ENCODE measurements at places on chromosomes 3 and 15.

- no peak for DNase-seq
These were observed 39.4 kb upstream of the SMAD3 start for GRCh38 chr15:67025719-67026609.

DNA sequence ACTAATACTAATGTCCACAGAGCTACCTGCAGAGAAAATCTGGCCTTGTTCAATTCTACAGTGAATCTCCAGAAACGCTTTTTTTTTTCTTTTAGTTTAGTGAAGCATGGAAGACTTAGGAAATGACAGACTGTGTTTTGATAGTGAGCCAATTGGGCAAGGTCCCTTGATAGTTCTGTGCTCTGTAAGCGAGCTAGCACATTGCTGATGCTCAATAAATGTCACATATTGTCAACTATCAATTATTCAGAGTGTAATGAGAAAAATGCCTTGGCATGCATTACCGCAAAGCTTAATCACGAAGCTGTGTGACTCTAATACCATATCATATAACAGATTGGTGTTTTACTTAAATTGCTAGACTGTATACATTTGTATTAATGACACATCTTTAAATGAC is 5.2 kb upstream of the C3orf85 start:
- no peak for DNase-seq

DNA sequence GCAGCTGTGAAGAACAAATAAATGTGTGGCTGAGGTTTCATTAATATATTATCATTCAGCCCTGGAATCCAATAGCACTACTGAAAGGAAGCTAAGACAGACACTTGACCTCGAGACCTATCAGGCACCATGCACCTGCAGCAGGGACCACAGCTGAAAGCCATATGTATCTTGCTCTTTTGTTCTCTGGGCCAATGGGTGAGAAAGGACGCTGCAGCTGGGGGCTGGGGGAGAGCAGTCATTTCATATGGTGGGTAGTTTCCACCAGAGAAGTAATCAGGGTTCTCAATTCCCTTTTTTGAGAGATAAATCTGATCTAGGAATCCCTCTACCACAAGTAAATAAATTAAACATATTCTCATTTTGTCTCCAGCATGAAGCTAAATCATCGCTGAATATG is 225.6 kb upstream of the STRIT1 start:
- DNase-seq: no peak

GRCh38 chr15:82571722-82572222 is 31.5 kb upstream of the RPS17 start:
- peak; percentile 27 for DNase-seq

DNA sequence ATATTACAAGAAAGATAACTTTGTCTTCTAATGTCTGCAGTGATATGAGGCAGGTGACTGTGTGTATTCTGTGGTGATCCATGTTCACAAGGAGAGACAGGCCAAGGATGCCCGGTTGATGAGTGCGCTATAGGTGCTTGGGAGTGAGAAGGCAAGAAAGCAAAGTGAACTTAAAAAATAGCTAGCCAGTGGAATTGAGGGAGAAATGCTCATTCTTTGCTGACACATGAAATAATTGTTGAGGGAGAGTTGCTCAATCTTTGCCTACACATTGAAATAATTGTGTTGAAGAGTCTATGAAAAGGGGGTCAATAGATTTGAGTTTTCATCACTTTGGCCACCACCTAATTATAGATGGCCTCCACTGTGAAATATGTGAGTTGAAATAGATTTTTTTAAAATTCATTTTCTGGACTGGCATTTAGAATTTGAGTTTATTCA is 156.3 kb downstream of the LPP start:
- no peak for DNase-seq

DNA sequence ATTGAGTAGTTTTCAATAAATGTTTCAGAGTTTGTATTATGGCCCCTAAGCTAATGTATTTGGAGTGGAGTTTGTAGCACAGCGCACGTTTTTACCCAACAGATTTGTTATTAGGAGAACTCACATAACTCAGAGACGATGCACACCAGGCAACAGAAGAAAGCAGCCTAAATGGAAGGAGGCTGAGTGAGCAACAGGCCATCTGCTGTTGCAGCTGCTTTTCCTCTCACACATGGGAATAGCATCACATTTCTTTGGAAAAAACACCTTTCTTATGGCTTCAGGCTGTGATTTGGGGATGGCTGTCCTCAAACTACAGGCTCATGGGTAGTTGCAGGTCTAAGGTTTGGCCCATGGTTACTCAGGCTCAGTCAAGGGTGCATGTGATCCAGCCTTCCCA is 469.3 kb upstream of the MCTP2 start:
- no peak for DNase-seq

DNA sequence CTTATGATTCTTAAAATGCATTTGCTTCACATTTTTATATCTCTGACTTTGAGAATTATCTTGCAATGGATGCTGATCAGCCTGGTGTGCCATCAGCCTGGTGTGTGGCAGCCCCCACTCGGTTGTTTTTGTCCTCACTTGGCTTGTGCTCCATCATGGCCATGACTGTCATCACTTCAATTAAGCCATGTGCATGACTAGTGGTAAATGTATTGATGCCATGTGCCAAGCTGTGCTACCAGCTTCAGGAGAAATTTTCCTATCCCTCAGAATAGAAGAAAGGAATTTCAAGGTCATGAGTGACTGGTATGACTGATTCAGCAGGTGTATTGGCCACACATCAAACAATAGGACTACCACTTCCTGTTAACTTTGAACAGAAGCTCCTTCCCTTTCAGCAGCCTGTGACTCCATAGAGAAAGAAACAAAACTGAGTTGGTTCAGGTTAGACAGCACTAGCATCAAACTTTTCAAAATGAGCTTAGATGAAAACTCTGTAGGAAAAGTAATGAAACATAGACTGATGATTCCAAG is 251.7 kb downstream of the GRM7 start:
- no peak for DNase-seq

- DNase-seq: no peak
These were observed 211.4 kb downstream of the NR1D2 start for GRCh38 chr3:24156466-24156865.

- no peak for DNase-seq
These were observed 615.6 kb upstream of the DPPA4 start for GRCh38 chr3:109952924-109953323.

DNA sequence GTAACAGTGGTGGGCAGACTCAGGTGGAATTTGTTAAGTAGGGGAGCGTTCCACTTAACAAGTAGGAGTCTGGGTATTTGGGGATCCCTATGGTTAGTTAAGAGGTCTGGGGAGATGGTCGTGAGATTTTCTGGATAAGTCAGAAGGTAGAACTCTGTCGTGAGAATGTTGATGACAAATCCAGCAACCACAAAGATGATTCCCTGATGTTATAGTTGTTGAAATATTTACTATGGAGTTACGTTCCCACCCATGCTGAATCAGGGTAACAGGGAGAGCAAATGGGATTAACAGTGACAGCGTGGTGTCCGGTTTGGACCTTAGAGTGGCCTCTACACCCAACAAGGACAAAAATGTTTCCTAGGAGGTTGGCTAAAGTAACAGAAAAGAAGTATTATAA is 110.8 kb downstream of the MFSD1 start:
- DNase-seq: no peak

DNA sequence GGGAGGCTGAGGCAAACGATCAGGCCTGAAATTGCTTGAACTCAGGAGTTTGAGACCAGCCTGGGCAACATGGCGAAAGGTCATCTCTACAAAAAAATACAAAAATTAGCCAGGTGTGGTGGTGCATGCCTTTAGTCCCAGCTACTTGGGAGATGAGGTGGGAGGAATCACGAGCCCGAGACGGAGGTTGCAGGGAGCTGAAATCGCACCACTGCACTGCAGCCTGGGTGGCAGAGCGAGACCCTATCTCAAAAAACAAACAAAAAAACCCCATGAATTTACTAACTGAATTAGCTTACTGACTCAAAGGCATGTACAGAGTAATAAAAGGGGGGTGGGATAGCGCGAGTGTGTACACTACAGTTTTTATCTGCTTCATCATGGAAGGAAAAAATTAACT is 19.3 kb downstream of the ARF4 start:
- no peak for DNase-seq

GRCh38 chr3:192914848-192915247 is 2.8 kb downstream of the MB21D2 start:
- no peak for DNase-seq

DNA sequence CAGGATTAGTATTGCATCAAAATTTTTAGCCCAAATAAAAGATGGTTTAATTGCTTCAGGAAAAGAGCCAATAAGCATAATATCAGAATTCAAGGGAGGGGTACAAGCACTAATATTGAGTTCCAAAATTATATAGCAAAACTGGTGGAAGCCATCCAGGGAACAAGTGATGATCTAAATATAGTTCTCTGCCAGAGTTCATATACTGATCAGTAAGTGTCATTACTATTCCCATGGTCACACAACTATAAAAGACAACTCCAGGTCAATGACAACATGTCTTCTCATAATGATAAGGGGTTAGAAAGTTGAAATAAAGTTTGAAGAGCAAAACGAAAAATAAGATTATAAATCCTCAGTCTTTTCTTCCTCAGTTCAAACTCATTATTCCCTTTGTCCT is 57.4 kb downstream of the ZNF280D start:
- DNase-seq: no peak

- no peak for DNase-seq
These were observed 56.6 kb upstream of the PLXND1 start for GRCh38 chr3:129663045-129663446.

DNA sequence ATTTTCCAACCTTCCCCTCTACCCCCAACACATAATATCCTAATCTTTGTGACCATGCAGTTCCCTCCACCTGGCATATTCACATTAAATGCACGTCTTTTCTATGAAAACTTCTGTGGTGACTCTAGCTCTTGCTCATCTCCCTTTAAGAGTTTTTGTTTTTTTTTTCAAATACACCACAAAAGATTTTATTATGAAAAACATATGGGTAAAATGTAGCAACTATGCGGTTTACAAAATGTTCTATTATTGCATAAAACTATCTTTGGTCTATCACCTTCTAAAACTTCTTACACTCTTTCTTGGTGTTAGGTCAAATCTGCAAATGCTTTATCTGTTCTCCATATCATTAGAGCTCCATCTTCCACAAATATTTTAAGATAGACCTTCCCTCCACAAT is 38.6 kb upstream of the ADGRG7 start:
- DNase-seq: no peak

DNA sequence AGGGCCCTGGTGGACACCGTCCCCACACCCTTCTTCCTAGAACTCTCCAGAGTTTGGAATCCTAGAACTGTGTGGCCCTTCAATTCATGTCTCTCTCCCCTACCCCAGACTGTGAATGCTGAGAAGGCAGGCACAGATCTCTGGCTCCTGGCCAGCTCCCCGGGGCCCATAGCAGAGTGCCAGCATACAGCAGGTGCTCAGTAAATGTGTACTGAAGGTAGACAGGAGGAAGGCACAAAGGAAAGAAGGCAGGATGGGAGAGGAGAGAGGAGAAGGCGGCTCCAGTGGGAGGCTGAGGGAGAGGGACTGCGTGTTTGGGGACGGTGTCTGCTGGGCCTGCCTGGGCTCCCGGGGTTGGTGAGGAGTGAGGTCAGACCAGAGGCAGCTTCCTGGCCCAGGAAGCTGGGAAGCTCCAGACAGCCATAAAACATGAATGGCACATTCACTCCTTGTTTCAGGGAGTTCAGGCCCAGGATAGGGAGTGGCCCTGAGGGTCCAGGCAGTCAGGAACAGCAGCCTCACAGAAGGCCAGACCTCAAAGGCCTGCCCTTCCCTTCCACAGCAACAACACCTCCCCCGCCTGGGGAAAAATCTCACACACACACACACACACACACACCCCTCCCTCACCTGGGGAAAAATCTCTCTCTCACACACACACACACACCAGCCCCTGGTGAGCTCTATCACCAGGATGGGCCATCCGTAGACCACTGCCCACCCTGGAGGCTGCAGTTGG is 137.1 kb upstream of the PRR20G start:
- DNase-seq: no peak

DNA sequence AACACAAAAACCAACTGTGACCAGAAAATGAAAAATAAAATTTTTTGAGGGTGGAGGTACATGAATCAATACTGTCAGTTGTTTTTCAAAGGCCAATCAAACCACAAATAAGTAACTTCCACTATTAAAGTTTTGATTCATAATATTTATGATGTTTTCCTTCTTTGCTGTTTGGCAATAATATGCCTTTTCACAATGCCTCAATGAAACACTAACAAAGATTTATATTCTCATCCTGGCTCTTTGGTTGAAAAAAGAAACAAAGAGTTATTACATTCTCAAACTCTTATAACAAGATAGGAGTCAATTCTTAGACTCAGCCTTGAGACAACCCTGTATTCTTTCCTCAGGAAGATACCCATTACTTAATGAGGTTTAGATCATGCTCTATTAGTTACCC is 63.1 kb downstream of the C3orf70 start:
- no peak for DNase-seq

- no peak for DNase-seq
These were observed 25.8 kb upstream of the PRTG start for GRCh38 chr15:55768670-55769185.

DNA sequence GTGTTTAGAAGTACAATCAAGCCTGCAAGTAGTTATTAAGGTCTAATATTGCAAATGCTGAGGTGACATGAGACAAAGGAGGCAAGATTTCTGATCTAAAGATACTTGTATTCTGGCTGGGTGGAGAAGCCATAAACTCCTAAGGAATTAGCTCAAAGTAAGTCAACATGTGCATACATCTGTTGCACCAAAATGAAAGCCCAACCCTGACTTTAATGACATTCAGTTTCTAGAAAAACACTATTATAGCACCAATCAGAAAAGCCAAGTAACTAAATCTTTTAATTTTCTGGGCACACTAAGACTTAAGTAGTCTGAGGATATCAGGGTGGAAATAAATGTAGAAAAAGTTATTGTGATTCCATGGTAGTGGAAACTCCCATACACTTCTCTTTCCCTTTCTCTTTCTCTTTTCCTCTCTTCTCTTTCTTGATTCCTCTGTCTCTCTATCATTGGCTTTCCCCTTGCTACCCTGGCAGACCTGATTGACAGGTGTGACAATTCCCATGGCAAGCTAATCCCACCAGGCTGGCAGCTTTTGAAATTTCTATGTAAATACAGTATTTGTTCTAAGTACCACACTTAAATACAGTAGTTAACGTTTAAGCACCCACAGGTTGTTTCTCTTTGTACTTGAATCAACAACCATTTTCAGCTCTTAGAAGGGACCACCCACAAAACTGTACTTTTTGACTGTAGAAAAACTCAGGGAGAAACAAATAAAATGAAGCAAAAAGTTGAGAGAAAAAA is 528.4 kb upstream of the SEMA6D start:
- DNase-seq: no peak

Data from AG09319 (cell line).